ENCODE measurements at places on chromosomes 6 and 20. TPM values are rescaled to one million over a fixed set of nuclear protein-coding genes. Genes with fewer than 3 reads are reported as not detected.
A peak's percentile ranks its signal among the peaks of the same experiment; 100 is the strongest.

SCUBE3 gene
- total RNA-seq: 0.64 TPM

INSM1 gene
- total RNA-seq: 0.95 TPM

GSTA3 gene
- total RNA-seq: not detected

RIPPLY2 gene
- total RNA-seq: not detected

NKX2-4 gene
- not detected for total RNA-seq

TRIM40 gene
- 0.40 TPM for total RNA-seq

DNA sequence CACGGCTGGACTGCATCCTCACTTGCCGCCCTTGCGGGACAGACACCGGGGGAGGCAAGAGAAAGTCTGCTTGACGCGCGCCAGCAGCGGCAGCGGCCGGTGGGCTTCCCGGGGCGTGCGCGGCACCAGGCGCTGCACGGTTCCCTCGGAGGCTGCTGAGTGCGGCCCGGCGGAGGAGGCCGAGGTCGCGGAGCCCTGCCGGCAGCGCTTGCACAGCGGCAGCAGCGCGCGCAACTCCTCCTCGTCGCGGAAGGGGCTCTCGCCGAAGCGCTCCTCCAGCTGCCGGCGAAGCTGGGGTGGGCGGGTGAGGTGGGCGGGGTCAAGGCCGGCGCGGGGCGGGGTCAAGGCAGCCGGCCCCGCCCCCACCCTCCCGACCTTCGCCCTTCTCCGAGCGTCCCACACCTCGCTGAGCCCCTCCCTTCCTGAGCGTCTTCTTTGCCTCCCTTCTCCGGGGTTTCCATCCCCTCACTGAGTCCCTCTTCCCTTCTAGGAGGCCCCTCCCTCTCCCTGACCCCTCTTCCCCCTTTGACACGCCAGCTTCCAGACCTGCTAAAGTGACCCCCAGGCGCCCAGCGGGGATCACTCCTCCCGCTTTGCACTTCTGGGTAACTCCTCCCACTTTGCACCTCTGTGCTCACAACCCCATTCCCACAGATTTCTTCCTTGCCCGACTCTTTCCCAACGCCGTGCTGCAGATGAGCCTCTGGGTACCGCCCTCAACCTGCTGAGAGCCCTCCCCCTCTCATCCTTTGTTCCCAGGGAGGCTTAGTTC lies 8.8 kb downstream of the DUSP15 start:
- peak; percentile 61 for DNase-seq

DNA sequence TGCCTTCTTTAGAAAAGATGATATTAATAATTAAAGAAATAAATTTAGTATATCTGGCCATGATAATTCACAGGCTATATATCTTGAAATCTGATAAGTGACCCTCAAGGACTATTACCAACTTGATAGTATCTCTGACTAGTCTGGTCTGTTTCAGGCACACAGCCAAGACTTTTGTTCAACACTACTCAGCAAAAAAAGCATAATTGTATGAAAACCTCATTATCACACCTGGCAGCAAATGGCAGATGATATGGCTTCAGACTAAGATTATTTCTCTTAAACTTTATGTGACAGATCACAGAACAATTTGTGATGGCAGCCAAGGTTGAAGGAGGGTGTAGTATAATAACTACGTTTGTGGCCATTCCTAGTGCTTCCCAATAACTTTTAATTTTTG lies 114.7 kb downstream of the RWDD2A start:
- DNase-seq: no peak

GRCh38 chr20:62702895-62703852 lies 5.5 kb upstream of the NTSR1 start:
- DNase-seq: no peak

DNA sequence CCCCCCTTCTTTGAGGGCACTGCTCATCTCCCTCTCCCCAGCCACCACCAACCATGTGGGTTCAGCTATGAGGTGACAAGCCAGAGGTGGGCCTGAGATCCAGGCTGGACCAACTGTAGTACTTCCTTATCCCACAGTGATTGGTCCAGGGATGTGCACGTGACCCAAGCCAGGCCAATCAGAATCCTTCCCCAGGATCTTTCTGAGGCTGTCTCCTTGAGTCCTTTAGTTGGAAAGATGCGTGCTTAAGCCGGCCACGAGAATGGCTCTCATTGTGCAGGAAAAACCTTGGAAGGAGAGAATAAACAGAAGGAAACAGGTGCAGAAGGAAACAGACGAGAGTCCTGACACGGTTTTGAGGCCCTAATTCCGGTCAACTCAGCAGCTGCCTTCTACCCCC lies 39.2 kb downstream of the ZC3H12D start:
- no peak for DNase-seq

DNA sequence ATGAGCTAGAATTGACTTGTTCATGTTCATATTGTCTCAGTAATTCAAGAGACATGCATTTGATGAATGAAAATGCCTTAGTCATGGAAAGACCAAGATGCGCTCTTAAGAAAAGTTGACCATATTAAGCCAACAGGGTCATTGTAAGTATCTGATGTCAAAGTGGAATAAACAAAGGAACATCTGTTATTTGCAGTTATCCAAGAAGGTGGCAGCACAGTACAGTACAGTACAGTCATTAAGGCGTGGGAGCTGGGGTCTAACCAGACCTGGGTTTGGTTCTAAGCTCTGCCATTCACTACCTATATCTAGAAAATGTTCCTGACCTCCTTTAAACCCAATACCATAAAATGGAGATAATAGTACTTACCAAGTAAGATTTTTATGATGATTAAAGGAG lies 178.1 kb downstream of the BACH2 start:
- DNase-seq: no peak

DNA sequence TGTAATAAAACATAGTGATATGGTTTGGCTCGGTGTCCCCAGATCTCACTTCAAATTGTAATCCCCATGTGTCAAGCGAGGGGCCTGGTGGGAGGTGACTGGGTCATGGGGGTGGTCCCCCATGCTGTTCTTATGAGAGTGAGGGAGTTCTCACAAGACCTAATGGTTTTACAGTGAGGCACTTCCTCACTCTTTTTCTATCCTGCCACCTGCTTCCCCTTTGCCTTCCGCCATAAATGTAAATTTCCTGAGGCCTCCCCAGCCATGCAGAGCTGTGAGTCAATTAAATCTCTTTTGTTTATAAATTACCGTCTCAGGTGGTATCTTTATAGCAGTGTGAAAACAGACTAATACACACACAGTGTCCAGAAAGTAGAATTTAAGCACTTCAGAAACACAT lies 78.5 kb downstream of the REPS1 start:
- DNase-seq: no peak

GRCh38 chr6:17957498-17957897 lies 29.9 kb downstream of the KIF13A start:
- no peak for DNase-seq

- DNase-seq: no peak
Measured at GRCh38 chr6:73145690-73146089, 79.6 kb downstream of the KHDC1L start.

GRCh38 chr6:37310966-37311365 lies 42.8 kb upstream of the RNF8 start:
- no peak for DNase-seq

DNA sequence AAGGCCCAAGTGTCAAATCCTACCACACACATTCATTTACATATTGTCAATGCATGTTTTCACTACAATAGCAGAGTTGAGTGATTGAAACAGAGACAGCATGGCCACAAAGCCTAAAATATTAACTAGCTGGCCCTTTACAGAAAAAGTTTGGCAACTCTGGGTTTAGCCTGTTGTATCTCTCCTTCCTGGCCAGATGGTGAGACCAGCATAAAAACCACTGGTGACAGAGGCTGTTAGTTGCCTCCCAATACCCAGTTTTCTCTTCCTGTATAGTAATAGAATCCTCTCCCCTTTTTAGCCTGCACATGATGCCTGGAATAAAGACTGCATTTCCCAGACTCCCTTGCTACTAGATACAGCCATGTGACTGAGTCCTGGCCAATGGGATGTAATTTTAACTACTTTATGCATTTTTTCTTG lies 100.0 kb upstream of the TAB2 start:
- DNase-seq: no peak

GRCh38 chr6:6348256-6348655 lies 27.8 kb upstream of the F13A1 start:
- no peak for DNase-seq

DNA sequence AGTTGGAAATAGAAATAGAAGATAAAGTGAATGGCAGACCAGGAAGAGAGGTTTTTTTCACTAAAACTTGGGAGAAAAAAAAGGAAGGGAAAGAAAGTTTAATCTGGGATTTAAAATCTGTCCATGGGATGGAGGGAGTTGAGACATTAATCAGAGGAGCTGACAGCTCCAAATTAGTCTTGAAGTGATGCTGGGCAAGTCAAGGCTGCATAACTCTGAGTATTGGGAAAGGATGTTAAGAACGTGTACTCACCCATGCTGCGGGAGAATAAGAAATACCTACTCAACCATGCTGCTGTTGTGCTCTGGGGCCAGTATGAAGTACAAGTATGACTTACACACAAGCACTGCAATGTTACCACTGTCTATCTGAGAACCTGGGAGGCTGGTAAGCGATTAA lies 47.5 kb downstream of the SNRNP48 start:
- DNase-seq: no peak

DNA sequence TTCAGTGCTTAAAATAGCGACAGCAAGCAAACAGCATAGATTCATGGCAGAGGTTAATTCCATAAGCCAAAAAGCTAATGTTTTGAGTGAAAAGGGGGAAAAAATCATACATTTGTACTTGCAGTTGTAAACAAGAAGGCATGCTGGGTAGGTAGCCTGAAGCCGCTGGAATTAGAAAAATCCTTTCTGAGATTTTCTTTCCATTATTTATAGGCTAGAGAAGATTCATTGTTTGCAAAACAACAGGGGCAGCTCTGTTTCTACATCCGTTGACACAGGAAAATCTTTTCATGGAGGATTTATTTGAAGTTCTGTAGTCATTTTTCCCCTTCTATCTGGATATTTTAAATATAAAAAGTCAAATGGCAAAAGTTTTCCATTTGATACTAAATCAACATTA lies 843.9 kb downstream of the QKI start:
- DNase-seq: no peak

DNA sequence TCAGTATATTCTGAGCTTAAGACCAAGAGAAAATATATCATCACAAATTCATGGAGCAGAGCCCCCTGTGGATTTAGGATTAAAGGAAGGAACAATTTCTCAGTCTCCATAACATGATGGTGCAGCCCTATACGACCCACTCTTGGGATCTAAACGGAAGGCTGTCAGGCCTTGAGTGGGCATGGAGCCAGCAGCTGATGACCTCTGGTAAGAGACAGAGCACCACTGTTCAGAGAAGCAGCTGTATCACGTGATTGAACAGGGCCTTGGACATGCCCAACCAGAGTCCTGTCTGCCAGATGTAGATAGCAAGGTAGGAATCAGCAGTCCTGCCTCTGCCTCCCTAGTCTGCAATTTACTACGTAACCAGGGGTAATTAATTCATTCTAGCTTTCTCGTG lies 259.4 kb upstream of the POU3F2 start:
- DNase-seq: peak; percentile 42

GRCh38 chr6:27495386-27496135 lies 22.7 kb upstream of the ZNF184 start:
- no peak for DNase-seq

DNA sequence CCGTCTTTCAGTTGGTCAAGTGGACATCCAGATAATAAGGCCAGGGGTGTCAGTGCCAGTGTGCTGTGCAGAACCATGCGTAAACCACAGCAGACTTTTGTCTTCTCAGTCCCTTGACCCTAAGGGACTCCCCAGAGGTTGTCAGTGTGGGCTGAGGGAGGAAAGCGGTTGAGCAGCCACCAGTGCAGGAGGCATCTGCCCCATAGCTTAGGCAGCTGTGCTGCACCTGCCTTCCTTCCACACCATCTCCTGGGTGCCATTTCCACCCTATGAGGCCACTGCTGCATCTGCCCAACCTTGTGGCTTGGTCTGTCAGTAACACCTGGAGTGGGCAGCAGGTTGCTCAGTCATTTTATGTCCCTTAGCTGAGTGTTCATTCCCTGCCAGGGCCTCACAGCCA lies 26.0 kb downstream of the PRPF6 start:
- no peak for DNase-seq
